ENCODE measurements at places on chromosomes 5 and 9.

- DNase-seq, result no peak
Observed at GRCh38 chr5:109533751-109534272, 124.0 kb upstream of the PJA2 start.

DNA sequence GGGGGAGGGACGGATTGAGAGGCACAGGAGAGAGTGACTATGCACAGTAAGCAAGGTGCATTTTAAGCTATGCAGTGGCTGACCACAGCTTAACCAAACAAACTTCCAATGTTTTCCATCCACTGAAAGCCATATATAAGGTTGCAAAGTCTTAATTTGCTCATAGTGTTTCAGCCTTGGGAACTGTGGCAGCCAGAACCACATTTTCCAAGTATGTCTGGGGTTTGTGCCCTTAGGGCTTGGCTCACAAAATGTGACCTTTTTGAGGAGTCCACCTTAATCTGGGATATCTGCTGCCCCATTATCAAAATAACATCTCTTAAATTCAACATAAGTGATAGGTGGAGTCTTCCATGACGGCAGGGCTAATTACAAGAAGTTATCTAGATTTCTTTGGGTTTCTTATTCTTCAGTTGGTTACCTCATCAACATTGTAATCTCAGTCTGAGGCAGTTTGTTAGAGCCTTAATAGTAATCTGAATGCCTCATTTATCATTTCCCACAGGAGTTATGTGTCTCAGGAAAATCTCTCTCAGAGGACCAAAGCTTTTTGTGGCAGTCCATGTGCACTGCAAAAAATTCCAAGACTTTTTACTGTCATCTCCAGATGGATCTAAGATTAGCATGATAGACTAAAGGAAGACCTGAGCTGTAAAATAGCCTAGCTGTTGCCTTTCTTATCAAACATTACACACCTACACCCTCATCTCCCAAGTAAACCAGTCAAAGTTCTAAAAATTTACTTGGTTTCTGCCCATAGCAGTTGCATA is 15.2 kb upstream of the UBQLN1 start:
- no peak for DNase-seq

DNA sequence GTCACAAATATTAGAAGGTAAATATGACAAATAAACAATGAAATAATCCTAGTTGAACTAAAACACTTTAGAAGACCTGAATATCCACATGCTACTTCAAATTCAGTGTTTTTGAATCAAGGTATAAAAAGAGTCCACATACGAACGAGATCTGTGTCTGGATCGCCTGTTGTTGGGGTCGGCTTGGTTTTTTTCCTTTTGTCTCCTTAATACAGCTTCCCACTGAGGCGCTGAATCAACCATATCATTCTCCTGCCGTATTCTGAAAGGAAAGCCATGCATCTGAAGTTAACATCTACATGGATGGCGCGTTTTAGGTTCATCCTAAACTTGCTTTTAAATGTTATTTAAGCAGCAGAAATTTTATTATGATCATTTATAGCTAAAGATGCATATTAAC is 235.2 kb downstream of the EPB41L4A start:
- no peak for DNase-seq

DNA sequence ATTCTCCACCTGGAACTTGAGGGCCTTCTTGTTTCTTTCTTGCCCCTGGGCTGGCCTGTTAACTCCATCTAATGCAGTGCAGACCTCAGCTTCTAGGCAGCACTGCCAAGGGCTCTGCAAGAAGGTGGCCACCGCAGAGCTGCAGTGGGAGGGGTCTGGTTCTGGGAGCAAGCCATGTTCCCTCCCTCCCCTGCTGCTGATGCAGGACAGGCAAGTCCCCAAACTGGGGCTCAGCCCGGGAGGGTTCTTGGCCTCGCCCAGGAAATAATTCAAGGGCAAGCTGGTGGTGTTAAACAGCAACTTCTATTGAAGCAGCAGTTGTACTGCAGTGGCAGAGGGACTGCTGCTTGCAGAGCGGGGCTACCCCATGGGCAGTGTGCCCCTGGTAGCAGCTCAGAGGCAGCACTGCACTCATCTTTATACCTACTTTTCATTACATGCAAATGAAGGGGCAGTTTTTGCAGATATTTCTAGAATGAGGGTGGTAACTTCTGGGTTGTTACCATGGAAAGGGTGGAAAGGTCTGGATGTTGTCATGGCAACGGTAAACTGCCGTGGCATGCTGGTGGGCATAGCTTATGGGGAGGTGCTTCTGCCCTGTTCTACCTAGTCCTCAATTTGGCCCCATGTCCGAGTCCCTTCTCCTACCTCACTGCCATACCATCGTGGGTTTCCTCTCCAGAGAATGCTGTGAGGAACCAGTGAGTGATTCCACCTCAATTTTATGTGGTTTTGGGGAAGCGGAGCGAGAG is 82.1 kb downstream of the WDR41 start:
- no peak for DNase-seq

- no peak for DNase-seq
Observed at GRCh38 chr5:1565737-1566734, 42.3 kb upstream of the LPCAT1 start.

DNA sequence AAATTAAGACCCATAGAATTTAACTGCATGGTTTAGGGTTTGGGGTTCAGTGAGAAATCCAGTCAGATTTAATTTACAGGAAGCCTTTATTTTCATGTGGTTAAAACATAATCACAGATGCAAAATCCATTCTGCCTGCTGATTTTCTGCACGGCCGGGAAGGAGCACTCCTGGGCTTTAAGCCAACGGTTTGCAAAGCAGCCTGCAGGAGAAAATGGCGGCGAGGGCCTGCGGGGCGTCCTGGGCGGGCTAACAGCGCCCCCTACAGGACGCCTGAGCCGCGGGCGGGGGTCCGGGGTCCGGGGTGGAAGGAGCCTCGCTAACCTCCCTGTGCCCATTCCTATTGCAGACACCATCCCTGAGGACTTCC is 47.6 kb downstream of the THBS4 start:
- DNase-seq, result peak; percentile 74

GRCh38 chr9:89465001-89465451 is 32.9 kb downstream of the SEMA4D start:
- no peak for DNase-seq

- DNase-seq, result no peak
Observed at GRCh38 chr5:141322261-141322660, 1.7 kb upstream of the TAF7 start.

- DNase-seq, result no peak
Observed at GRCh38 chr5:35860686-35861085, 4.0 kb downstream of the IL7R start.

- DNase-seq, result no peak
Observed at GRCh38 chr5:119072496-119072895, 1.6 kb downstream of the DMXL1 start.

DNA sequence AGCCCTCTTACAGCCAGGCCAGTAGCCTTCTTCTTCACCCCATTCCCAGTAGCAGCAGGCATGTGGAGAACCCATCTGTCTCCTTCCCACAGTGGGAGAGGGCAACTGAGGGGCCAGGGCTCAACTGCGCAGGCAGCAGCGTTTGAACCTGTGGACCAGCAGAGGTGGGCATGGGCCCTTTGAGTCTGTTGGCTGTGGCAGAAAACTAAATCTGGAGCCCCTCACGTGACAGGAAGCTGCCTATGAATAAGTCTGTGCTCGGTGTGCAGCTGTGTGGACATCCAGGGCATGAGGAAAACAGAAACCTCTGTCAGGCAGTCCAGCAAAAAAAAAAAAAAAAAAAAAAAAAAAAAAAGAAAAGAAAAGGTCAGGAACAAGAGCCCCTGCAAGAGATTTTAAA is 189.2 kb upstream of the NR3C1 start:
- no peak for DNase-seq
